ENCODE measurements at places on chromosomes 16 and 17.
A peak's percentile ranks its signal among the peaks of the same experiment; 100 is the strongest.

DNA sequence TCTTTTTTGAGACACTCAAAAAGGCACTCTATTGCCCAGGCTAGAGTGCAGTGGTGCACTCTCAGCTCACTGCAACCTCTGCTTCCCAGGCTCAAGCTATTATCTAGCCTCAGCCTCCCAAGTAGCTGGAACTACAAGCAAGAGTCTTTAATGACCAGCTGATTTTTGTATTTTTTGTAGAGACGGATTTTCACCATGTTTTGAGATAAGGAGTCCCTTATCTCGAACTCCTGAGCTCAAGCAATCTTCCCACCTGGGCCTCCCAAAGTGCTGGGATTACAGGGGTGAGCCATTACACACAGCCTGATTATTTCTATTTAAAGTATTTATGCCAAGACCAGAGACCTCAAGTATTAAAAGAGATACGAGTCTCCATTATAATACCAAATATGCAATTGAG, 566.1 kb upstream of the CA10 start:
- no peak for DNase-seq

GRCh38 chr17:55588446-55589242, 77.4 kb upstream of the SMIM36 start:
- DNase-seq, result no peak

- DNase-seq, result peak; percentile 80
Observed at GRCh38 chr17:4947411-4948165, 742 bp downstream of the PFN1 start.

DNA sequence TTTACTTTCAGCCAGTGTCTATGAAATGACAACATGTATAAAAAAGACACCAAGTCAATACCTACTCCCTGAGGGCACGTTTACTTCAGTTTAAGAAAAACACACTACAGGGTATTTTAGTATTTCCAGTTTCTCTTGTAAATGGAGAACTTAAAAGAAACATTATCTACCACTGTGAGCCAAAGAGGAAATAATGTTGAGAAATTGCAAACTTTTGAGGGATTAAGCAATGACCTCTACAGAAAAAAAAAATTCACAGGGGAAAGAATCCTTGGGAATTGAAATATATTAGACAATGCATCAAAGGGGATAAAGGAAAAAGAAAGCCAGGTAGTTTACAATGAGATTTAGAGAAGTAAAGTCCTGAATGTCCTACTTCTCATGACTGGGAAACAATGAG, 126.0 kb downstream of the KCNJ2 start:
- DNase-seq, result no peak

DNA sequence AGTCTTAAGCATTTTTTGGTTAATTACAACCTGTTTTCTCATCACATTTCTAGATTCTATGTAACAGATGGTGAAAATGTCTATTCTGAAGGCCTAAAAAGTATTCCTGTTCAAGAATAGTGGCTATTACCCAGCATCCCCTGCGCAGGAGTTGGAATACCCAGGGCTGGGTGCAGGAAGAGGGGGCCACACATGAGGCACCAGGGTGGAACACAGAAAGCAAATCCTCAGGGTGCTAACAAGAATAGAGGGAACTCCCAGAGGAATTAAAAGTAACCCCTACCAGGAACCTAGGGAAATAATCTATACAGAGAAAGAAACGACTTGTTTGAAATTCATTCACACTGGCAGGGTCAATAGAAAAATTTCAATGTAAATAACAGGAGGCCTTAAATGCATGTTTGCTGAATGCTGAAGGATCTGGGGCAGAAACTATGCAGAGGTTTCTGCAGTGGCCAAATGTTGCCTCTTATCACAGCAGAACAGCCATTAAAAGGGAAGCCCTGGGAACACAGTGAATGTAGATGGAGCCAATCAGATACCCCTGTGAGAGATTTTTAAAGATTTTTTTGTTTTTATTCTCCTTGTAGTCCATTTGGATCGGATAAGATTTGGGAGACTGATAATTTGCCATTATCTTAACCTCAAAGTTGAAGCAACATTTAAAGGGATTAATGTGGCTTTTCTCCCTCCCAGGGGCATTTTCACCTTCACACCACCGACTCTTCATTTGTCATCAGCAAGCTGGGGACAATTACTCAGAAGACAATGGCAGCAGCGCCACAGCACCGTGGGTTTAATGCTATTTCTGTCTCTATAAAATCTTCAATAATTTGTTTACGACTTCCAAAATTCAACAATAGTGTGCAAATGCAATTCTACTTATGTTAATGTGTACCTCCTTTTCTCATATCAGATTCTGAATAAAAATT, 196.0 kb upstream of the PSMD7 start:
- DNase-seq, result no peak

Data from stimulated activated CD4-positive, alpha-beta T cell treated with anti-CD3 and anti-CD28 coated beads, Interleukin-15, amount 100 ng/mL, for 24 hours (primary cell).